ENCODE measurements at places on chromosomes 6 and 20.

- DNase-seq = no peak
These were observed 150.3 kb upstream of the PREP start for GRCh38 chr6:105553171-105553570.

DNA sequence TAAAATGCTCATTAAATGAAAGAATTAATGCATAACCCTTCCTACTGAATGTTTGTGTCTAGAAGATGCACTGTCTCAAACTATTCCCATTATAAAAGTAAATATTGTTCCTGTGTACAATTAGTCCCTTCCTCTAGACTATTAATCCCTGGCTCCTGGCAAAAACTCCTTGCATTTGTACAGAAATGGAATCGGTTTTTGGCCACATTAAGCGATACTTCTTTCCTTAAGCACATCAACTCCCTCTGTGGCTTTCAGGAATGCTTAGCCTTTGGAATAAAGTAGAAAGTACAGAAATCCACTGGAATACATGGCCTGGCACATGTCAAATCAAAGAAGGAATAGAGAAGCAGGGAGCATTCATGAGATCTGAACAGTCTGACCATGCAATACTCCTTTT, 179.8 kb downstream of the GMPR start:
- no peak for DNase-seq

- no peak for DNase-seq
These were observed 9.5 kb upstream of the NR2E1 start for GRCh38 chr6:108156180-108156937.

DNA sequence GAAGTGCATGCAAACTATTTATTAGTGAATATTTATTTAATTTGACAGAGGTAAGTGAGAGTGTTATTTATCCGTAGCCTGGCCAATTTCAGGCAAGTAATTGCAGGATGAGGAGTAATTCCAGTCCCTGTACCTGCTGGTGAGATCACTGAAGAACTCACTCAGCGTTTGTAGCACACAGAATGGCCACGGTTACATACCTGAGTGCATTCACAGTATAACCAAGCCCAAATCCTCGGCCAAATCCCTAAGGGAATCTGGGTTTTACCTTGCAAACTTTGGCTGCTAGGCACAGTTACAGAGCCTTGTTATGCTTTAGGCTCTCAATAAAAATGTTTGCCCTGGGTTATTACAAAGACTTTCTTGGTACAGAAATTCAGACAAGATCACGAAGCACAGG, 93.3 kb downstream of the KCNQ5 start:
- no peak for DNase-seq

- DNase-seq = no peak
These were observed 27.2 kb upstream of the QKI start for GRCh38 chr6:163387317-163387716.

DNA sequence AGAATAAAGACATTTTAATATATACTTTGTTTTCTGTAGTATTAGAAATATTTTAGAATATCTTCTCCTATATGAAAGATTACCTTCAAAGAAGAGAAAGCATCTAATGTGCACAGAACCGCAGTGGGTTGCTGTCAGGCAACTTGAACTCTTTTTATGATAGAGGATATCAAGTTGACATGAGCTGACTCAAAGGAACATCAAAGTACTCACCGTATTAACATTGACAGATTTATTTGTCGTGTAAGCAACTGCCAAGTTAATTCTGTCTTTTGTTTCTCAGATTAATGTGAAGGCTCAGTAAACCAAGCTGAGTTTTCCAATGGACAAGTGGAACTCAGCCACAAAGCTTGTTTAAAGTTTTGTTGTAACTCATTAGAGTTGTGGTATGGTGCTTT, 2.2 kb upstream of the GINM1 start:
- no peak for DNase-seq

Data from stimulated activated CD8-positive, alpha-beta memory T cell treated with anti-CD3 and anti-CD28 coated beads, Interleukin-12 subunit alpha, Interleukin-12 subunit beta, amount 100 ng/mL, for 4 hours (primary cell).